Neural crest cell (in vitro differentiated cells): ENCODE measurements at places on chromosomes 5 and 9. TPM values are rescaled to one million over a fixed set of nuclear protein-coding genes. Genes with fewer than 3 reads are reported as not detected.

Gene LCN2
- not detected in 2 replicates for total RNA-seq

- no peak overlapping the region for H3K4me3 ChIP-seq
- H3K4me1 ChIP-seq = no peaks in the 10 kb centered on the region
- H3K36me3 ChIP-seq = no peaks in the 10 kb centered on the region
- H3K27me3 ChIP-seq = no peaks in the 10 kb centered on the region
- no peak overlapping the region for H3K27ac ChIP-seq
These were observed 743.9 kb upstream of the SEMA6A start for GRCh38 chr5:117318528-117318927.

DNA sequence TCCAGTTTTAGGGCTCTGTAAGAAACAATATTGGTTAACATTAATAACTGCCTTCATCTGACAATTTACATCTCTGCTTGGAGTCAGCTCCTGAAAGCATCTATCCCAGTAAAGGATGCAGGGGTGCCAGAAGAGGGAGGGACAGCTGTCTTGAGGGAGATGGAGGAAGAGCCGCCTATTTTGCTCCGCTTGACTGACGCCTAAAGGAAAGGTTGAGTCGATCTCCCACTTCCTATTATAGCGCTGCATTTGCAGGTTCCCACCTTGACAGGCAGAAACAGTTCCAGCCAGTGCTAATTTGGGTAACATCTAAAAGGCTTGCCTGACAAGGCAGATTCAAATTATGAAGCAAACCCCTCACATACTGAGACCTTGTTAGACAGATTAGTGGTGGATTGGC, 374.6 kb downstream of the SPATA31D1 start:
- no peaks in the 10 kb centered on the region for H3K36me3 ChIP-seq
- peaks cover 9% of the 10 kb centered on the region for H3K4me1 ChIP-seq
- H3K27ac ChIP-seq = no peak overlapping the region
- no peak for DNase-seq
- H3K27me3 ChIP-seq = no peaks in the 10 kb centered on the region

DNA sequence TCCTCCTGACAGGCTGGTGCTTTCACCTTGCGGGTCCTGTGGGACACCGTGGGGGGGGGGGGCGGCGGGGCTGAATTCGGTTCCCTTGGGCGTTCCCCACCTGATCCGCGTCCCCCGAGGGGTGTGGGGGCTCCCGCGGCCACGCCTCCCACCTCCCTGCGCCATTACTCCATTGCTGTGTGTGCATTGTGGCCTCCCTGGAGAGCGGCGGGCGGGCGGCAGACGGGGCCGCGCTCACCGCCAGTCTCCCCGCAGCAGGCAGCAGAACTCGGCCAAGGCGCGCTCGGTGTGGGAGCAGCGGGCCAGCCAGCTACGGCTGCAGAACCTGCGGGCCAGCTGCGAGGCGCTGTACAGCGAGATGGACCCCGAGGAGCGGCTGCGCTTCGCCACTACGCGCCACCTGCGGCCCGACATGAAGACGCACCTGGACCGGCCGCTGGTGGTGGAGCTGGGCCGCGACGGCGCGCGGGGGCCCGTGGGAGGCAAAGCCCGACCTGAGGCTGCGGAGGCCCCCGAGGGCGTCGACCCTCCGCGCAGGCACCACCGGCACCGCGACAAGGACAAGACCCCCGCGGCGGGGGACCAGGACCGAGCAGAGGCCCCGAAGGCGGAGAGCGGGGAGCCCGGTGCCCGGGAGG, 145.3 kb downstream of the CACNA1B start:
- H3K4me1 ChIP-seq = no peaks in the 10 kb centered on the region
- no peak overlapping the region for H3K27ac ChIP-seq
- no peak for DNase-seq
- H3K36me3 ChIP-seq = no peaks in the 10 kb centered on the region
- H3K4me3 ChIP-seq = no peak overlapping the region
- H3K27me3 ChIP-seq = peaks cover 66% of the 10 kb centered on the region
